M059J (cell line): ENCODE measurements at places on chromosomes 7 and 10. TPM values are rescaled to one million over a fixed set of nuclear protein-coding genes. Genes with fewer than 3 reads are reported as not detected.

The LSM5 gene
- 41.1 and 65.5 TPM in 2 replicates for total RNA-seq

The SLC39A12 gene
- total RNA-seq: not detected in 2 replicates

The C10orf105 gene
- not detected in 2 replicates for total RNA-seq

The TUBAL3 gene
- not detected in 2 replicates for total RNA-seq

The PKD2L1 gene
- not detected in 2 replicates for total RNA-seq

The GPC2 gene
- total RNA-seq: 2.8 and 4.2 TPM in 2 replicates

DNA sequence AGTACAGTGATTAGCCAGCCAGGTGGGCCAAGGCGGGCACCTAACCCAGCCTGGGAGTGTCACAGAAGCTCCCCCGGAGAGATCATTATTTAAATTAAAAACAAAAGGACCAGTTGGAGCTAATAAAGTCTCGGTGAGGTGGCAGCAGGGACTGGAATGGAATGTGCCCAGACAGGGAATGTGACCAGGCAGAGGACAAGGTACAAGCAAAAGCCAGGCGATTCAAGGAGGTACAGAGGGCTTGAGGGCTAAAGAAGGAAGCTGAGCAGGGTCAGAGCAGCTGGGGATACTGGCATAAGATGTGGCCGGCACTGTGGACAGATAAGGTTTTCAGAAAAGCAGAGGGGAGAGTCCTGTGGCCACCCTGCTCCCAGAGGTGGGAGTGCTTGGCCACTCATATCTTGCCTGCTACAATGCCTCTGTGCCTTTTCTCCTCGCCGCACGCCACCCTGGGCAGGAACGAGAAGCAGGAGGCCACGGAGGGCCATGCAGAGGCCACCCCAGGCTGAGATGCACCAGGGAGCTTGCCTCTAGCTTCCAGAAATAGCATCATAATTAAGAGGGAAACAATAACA is 13.2 kb downstream of the TMEM273 start:
- no peak for DNase-seq

- DNase-seq: peak; percentile 78
These were observed 114.2 kb upstream of the DGKB start for GRCh38 chr7:15016766-15017165.

- DNase-seq: no peak
These were observed 395.3 kb downstream of the GALNT17 start for GRCh38 chr7:71527213-71527612.

DNA sequence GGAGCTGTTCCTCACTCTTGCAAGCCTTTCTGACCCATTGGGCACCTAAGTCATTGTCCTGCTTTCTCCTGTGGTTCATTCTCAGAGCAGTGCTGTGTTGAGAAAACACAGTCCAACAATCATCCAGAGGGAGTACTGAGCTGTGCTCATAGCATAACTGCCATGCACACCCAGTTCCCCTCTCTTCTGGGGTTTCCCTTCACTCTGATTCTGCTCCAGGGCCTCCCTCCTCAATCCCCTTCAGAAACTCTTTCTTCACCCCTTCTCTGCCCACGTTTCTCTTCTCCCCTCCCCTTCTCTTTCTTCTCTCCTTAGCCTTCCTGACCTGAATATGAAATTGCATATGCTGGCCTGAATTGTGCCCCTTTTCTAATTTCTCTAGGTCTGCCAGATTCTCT is 155.8 kb downstream of the AOAH start:
- no peak for DNase-seq

DNA sequence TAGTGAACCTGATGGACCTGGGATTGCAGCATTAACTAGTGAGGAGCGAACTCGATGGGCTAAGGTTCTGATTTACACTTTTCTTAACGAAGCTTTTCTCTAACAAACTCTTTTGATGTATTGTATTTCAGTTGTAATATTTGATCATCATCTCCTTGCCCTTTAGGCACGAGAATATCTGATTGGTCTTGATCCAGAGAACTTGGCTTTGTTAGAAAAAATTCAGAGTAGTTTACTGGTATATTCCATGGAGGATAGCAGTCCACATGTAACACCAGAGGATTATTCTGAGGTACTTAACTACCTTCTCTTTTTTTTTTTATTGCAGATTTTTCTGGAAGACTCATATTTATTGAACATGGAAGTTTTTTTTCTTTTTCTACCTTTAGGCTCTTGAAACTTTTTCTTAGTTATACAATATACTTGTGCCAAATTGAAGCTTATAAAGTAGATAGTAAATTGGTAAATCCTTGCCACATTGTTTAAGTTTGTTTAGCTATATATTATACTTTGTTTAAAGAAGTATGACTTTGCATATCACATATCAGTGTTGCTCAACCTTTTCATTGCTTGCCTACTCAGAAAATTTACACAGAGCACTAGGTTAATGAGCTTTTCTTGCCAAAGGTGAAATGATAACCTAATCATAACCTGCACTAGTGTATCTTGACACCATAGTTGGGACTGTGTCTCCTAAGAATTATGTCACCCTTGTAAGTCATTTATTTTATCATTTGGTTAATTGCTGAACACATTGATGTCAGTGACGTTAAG is 30.4 kb downstream of the CROT start:
- no peak for DNase-seq
